ENCODE measurements at places on chromosomes 16 and 17. TPM values are rescaled to one million over a fixed set of nuclear protein-coding genes. Genes with fewer than 3 reads are reported as not detected.

DNA sequence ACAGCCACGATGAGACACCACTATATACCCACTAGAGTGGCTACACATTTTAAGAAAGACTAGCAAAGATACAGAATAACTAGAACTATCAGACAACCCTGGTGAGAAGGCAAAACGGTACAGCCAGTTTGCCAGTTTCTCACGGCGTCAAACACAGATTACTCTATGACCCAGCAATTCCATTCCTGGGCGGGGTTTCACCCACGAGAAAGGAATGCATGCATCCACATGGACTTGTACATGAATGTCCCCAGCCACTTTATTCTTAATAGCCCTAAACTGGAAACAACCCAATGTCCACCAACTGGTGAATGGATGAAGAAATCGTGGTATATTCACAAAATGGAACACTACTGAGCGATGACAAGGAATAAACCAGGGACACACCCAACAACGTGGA is 74.5 kb downstream of the MYH10 start:
- no peak for DNase-seq

DNA sequence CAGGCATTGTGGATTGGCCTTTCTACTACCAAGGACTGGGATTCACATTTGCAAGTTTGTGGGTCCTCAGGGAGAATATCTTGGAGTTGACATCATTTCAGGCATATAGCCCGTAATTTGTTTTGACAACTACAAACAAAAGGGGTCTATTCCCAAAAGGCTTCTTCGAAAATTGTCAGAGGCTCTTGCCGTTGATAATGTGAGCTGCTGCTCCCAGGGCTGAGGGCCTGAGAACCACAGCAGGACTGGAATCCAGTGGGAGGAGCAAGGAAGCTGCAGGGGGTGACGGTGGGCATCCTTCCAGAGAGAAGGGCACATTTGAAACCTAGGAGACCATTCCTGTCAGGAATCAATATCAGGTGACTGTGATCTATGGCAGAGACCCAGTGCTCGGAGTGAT is 761.6 kb upstream of the RBFOX1 start:
- DNase-seq: no peak

- DNase-seq: no peak
Measured at GRCh38 chr17:12613566-12613965, 52.1 kb upstream of the MYOCD start.

- no peak for DNase-seq
Measured at GRCh38 chr16:22372882-22373661, 1.3 kb downstream of the CDR2 start.

Gene GLIS2
- 6.5 TPM for polyA plus RNA-seq
